Hematopoietic multipotent progenitor cell treated with erythropoietin and hydrocortisone succinate and interleukin-3 and kit ligand, for 6 days (in vitro differentiated cells): ENCODE measurements at places on chromosomes 6 and 20.

DNA sequence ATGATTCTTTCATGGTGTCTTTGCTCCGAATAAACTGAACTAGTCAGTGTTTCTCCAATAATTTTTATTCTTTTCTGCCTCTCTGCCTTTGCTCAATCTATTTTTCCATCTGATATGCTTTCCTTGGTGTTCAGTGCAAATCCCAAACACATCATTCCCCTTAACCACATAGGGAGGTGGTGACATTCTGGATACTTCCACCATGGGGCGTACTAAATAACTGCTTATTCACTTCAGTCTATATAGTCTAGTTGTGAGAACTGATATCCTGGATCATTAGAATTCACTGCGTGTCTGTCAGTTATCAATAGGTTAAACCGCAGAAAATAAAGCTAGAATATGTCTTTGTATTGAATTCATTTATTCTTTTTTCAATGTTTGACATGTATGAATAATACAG, 83.1 kb downstream of the KCNQ5 start:
- DNase-seq = no peak

- no peak for DNase-seq
Observed at GRCh38 chr6:53397283-53397682, 48.5 kb upstream of the ELOVL5 start.

GRCh38 chr20:38787870-38788269, 17.6 kb upstream of the PPP1R16B start:
- no peak for DNase-seq

DNA sequence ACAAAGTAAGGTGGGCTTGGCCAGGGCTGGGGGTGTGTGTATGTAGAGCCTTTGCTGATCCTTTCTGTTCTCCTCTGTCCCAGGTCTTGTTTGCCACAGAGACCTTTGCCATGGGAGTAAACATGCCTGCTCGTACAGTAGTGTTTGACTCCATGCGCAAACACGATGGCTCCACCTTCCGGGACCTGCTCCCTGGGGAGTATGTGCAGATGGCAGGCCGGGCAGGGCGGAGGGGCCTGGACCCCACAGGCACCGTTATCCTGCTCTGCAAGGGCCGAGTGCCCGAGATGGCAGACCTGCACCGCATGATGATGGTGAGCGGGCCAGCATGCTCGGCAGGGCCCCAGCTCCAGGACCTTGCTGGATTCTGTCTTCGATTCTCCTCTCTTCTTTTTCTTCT, 6.2 kb downstream of the DXO start:
- no peak for DNase-seq

GRCh38 chr20:13009682-13010406, 1.1 kb downstream of the SPTLC3 start:
- peak; percentile 79 for DNase-seq

GRCh38 chr6:4316867-4317400, 181.6 kb upstream of the ECI2 start:
- peak; percentile 35 for DNase-seq

DNA sequence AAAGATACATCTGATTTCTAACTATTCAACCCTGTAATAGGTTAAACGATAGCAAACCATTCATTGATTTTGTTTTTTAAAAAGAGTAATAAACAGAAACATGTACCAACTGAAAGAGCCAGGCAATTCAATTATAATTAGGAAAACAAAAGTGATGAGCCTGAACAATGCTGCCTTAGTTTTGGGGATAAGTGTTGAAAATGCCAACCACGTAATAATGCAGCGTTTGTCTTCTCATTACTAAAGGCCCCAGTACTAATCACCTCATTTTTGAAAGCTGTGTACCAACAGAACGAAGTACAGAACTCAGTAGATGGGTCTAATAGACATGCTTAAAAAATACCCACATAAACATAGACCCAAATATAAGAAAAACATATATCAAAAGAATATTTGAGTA, 663.6 kb upstream of the CHD6 start:
- DNase-seq = no peak

- peak; percentile 89 for DNase-seq
Observed at GRCh38 chr6:33014841-33015634, 5.6 kb upstream of the HLA-DOA start.

- DNase-seq = peak; percentile 72
Observed at GRCh38 chr6:5096482-5096881, 11.3 kb downstream of the PPP1R3G start.

GRCh38 chr6:143060806-143061596, at the start of gene AIG1:
Gene AIG1, plus strand, starts transcription at chr6:143060889. Its CDS starts 37 bp downstream, at chr6:143060926.
- no peak for DNase-seq

GRCh38 chr6:169101981-169102380, 151.7 kb downstream of the THBS2 start:
- no peak for DNase-seq

DNA sequence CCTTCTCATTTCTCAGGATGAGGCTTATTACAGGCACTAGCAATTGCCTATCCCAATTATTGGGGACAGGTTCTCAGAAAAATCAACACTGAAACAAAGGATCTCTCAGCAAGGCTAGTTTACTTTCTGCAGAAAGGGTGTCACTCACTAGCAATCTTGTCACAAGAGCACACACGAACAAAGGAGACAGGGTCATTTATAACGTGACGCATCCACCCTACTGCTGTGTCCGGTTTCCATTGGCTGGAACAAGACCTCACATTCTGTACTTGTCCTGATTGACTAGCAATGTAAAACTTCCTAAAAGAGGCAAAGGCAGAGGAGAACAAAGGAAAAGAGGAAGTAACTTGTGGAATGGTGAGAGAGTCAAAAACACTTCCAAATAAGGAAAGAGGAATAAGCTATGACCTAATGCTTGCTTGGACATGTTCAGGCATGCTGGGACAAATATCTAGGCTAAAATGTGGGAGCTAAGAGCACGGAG, 160.2 kb upstream of the STXBP5 start:
- DNase-seq = no peak

- DNase-seq = peak; percentile 57
Observed at GRCh38 chr6:28353981-28354676, 4.4 kb downstream of the ZKSCAN3 start.

DNA sequence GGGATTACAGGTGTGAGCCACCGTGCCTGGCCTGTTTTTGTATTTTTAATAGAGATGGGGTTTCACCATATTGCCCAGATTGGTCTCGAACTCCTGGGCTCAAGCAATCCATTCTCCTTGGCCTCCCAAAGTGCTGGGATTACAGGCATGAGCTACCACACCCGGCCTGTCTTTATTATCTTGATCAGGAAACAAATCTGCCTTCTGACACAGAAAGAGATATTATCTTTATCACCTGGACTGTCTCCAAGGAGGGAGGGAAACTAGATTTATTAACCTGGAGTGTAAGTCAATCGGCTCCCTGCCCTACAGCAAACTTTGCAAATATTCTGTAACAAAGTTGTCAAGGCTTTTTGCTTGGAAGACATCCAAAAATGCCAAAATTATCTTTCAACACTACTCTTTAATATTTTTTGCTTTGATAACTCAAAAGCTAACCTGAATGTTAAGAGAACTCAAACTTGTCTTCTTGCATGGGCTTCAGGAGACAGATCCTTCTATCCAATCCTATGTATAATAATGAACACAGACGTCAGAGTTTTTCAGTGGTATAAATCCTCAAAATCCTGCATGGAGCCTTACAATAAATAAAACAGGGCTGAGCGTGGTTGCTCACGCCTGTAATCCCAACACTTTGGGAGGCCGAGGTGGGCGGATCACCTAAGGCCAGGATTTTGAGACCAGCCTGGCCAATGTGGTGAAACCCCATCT, 85.0 kb upstream of the LOC128125822 start:
- no peak for DNase-seq

DNA sequence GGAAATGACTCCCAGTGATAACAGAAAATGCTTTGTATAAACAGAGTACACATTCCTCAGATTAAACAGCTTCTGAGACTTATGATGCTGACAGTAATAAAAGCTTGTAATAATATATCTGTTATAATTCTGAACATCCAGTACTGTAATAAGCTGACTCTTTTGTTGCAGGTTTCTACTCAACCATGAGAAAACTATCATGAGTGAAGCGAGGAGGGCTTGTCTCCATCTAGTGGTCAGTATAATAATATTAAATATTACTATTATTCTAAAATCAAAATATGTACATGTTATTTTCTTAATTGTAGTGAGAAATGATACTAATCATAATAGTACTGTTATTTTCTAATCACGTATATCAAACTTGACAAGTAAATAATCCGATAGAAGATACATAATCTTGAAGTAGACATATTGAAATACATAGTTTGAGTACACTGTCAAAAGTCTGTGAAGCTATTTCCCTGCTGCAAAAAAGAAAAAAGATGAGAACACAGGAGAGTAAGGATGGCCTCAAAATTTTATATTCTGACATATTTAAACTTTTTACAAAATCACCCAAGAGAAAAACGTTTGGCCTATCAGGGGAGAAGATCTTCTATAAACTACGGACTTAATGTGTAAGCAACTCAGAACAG, 183.1 kb downstream of the MOXD1 start:
- DNase-seq = peak; percentile 55

GRCh38 chr6:17097982-17098381, 3.9 kb upstream of the STMND1 start:
- DNase-seq = no peak

DNA sequence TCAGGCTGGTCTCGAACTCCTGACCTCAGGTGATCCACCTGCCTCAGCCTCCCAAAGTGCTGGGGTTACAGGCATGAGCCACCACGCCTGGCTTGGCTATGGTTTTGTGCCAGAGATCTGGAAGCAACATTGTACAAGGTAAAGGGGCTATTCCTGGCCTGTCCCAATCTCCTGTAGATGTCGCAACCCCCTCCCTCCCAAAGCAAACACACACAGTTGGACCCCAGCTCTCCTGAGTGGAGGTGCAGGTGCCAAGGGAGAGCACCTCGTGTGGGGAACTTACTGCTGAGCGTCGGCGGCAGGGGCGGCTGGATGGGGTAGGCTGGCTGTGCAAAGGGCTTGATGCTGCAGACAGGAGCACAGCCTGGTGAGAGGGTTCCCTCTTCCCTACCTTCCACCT, 8.8 kb downstream of the RPL10A start:
- no peak for DNase-seq

DNA sequence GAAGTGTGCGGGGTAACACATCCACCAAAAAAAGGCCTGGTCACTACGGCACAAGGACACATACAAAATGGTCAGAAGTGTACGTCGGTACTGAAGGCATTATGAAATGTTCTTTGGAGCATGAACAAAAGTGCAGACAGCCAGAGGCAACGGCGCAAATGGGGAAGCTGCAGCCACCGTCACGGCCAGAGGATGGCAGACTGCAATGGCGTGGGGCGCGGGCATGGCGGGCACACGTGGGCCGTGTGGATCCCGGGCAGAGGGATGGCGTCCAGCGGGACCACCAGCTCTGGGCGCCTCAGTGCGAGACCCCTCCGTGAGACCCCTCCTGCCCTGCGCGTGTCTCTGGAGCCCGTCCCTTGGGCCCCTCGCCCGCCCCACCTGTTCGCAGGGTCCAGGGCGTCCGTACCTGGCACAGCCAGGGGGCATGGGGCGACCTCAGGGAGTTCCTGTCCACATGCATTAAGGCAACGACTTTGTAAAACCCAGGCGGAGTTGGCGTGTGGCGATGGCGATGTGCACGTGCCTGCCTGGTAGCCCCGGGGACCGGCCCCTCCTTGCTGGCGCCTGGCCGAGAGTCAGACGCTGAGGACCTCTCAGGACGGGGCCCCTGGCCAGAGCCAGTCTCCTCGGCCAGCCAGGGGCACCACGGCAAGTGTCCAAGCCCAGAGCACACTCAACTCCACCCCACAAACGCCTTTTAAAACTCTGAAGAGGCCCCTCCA, 39.5 kb upstream of the CHRNA4 start:
- no peak for DNase-seq

GRCh38 chr6:42217157-42217518, 523 bp downstream of the MRPS10 start:
- DNase-seq = peak; percentile 63
